T-helper 1 cell (primary cell): ENCODE measurements at places on chromosomes 4 and X.

GRCh38 chrX:31233941-31234496, 162.2 kb upstream of the FTHL17 start:
- no peak for DNase-seq

GRCh38 chr4:46211406-46211805, 87.6 kb upstream of the GABRG1 start:
- no peak for DNase-seq

- no peak for DNase-seq
Observed at GRCh38 chr4:8321220-8321619, 51.7 kb downstream of the HTRA3 start.

- no peak for DNase-seq
Observed at GRCh38 chr4:180380733-180381132, 1862.5 kb upstream of the TENM3 start.

GRCh38 chrX:51922561-51922960, 29.1 kb downstream of the MAGED1 start:
- DNase-seq, result no peak

GRCh38 chr4:137509855-137510282, 22.4 kb downstream of the PCDH18 start:
- DNase-seq, result no peak
